ENCODE measurements at places on chromosomes 11 and 22.
A peak's percentile ranks its signal among the peaks of the same experiment; 100 is the strongest.

- no peak for DNase-seq
Observed at GRCh38 chr22:25077964-25078363, 121.7 kb upstream of the CRYBB3 start.

DNA sequence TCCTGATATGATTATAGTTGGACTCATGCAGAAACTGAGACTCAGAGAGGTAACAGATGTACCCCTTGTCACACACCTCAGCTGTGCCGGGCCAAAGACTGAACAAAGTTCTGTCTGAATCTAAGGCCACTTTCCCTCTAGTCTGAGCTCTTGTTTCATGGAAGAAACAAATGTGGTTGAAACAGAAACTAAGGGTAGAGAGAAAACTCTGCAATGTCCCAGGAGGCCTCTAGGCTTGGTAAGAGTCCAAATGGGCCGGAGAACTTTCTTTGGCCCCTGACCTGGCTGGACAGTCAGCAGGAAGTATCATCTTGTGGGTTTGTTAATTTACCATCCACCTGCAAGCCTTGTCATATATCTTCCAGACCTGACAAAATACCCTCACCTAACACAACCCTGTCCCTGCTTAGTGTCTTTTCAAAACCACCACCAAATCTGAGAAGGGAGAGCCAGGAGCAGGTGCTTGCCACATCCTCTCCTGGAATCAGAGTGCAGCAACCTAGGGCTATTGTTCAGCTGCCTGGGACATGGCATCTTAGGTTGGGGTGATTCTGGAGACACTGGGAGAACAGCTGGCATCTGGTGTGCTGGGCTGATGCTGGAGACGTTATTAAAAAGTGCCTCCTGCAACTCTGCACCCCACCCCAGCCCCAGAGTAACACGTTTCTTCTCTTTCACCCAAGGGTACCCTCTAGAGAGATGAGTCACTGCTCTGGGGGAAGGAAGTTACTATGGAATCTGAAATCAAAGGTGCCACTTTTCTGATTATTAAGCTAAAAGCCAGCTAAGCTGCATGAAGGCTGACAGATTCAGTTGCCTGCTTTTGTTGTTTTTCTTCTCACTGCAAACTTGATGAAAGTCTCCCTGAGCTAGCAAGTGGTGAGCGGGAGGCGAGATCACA, 126.3 kb upstream of the TIMP3 start:
- no peak for DNase-seq

DNA sequence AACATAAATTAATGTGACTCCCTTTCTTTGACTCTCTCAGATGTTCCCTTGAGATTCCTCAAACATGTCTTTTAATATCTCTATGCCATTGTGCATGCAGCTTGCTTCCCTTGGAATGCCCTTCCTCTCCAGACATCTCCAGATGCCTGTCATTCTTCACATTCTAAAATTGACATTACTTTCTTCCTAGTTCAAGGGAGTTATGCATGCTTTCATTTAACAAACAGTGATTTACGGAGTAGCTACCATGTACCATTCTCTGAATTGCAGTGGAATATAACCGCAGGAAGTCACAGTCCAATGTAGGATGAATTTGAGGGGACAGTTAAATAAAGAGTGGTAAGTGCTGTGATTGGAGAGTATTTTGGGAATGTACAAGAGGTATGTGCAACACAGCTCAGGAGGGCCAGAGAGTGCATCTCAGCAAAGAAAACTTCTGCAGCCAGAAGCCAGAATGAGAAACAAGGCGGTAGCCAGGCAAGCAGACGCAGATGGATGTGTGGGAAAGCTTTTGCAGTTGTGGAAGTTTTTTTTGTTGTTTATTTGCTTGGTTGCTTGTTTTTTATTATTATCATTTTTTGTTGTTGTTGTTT, 18.7 kb downstream of the MMP10 start:
- no peak for DNase-seq

DNA sequence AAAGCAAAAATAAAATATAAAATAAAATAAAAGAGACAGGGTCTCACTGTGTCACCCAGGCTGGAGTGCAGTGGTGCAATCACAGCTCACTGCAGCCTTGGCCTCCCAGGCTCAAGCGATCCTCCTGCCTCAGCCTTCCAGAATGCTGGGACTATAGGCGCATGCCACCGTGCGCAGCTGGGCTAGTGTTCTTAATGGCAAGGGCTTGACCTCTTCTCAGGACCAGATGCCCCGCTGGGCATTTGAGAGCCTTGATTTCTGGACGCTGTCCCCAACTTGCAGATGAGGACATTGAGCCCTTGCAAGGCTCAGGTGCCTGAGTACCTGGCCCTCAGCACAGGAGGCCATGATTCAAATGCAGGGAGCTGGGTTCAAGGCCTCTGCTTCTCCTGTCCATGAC, 82.6 kb downstream of the DHCR7 start:
- no peak for DNase-seq

DNA sequence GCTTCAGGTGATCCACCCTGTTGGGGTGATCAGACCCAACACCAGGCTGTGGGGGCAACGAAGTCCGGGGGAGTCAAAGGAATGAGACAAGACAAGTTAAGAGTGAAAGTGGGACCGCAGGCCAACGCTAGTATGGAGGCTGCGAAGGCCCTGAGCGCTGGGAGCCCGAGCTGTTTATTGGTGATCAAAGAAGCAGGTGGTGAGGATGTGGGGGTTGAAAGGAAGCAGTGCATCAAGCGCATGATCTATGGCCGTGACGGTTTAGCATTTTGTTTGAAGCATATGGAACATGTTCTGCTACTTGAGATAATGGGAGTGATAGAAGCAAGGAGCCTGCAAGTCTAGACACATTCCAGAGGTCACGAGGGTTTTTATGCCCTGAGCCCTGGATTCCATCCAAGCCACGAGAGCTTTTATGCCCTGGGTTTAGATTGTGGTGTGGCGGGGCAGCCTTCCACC, 49.5 kb downstream of the MCHR1 start:
- peak; percentile 81 for DNase-seq

- DNase-seq = no peak
Observed at GRCh38 chr11:29029452-29029851, 921.3 kb downstream of the METTL15 start.

DNA sequence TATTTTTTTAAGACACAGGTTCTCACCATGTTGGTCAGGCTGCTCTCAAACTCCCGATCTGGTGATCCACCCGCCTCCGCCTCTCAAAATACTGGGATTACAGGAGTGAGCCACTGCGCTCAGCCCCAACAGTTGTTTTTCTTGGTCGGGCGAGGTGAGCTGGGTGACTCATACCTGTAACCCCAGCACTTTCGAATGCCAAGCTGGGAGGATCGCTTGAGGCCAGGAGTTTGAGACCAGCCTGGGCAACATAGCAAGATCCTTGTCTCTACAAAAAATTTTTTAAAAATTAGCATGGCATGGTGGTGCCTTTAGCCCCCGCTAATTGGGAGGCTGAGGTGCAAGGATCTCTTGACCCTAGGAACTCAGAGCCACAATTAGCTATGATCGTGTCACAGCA, 7.0 kb upstream of the NF2 start:
- no peak for DNase-seq

GRCh38 chr22:31584804-31585160, 77.2 kb downstream of the PISD start:
- no peak for DNase-seq

- DNase-seq = no peak
Observed at GRCh38 chr11:114776956-114777355, 98.6 kb downstream of the NXPE2 start.

DNA sequence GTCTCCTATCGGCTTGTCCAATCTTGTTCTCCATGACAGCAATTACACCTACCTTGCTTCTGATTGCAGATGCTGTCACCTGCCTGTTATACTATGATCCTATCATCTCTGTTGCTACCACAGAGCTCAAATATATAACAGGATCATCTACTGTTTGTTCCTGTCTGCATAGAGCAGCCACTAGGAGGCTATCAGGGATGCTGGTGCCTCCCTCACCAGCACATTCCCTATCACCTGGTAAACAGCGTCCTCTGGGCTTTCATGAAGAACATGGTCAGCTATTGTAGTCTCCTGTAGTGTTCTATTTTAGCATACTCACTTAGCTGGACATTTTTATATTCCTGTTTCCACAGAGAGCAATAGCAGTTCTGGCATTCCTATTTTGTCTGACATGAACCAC, 87.8 kb upstream of the FAT3 start:
- DNase-seq = no peak

DNA sequence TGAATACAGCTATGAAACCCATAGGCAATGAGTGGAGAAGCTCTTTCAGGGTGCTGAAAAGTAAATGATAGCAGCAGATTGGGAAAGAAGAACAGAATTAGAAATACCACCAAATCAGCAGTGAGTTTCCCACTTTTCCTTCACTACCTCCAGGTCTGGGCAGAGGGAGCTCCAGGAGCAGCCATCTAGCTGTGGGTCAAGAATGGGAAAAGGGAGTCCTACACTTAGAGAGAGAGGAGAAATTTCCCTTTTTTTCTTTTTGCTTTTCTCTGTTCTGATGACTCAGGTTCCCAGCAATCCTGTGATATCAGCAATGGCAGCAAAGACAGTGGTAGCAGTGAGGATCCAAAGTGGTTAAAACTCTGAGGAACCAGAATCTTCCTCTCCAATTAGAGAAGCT, 263.9 kb downstream of the NXPE2 start:
- DNase-seq = no peak
